ENCODE measurements at places on chromosomes 12 and 14.

DNA sequence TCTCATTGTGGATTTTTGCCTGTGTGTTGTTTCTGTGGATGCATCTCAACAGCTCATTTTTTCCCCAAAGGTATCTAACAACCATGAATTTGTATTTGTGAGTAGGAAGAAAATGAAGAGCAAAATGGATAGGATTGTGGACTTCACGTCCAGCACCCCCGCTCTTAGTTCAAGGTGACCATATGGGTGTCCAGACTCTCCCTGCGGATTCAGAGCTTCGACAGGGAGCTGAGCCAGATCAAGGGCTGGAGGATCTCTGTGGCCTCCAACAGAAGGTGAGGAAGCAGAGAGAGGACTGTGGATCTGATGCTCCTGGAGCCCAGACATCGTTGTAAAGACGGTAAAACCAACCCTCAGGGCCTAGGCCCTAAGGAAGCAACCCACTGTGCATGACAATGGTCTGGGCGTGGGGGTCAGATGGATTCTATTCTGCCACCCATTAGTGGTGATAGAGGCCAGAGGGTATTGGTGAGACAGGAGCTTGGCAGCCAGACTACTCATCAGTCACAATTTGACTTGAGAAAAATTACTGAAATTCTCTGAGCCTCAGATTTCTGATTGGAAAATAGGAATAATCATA is 659.7 kb upstream of the TMEM132C start:
- no peak for DNase-seq
- no peaks in the 10 kb centered on the region for H3K4me1 ChIP-seq
- no peaks in the 10 kb centered on the region for H3K36me3 ChIP-seq
- H3K4me3 ChIP-seq = no peak overlapping the region

- H3K27ac ChIP-seq = no peak overlapping the region
- H3K4me3 ChIP-seq = no peak overlapping the region
- H3K36me3 ChIP-seq = peaks cover 5% of the 10 kb centered on the region
Observed at GRCh38 chr12:32820376-32820931, 64.8 kb upstream of the YARS2 start.

DNA sequence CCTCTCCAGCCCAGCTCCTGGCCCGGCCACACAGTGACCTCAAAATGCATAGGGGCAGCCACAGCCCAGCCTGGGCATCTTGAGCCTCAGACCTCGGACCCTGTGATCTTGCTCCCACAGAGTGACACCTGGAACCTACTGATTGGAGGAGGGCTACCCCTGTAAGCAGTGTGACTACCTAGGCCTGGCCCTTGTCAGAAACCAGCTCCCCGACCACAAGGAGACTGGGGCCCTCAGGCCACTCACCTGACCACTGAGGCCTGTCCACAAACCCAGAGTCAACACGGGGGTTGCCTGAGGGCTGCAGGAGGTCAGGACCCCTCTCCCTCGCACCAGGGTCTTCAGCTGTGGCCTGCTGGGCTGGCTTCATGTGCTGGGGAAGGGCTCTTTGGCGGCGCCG is 9.0 kb downstream of the ANHX start:
- no peak overlapping the region for H3K27ac ChIP-seq
- DNase-seq = no peak
- H3K4me1 ChIP-seq = no peaks in the 10 kb centered on the region
- H3K4me3 ChIP-seq = no peak overlapping the region

- no peaks in the 10 kb centered on the region for H3K27me3 ChIP-seq
- no peaks in the 10 kb centered on the region for H3K4me1 ChIP-seq
- H3K27ac ChIP-seq = no peak overlapping the region
- H3K36me3 ChIP-seq = peaks cover 11% of the 10 kb centered on the region
- DNase-seq = no peak
- H3K4me3 ChIP-seq = no peak overlapping the region
Observed at GRCh38 chr14:70045310-70045709, 143.4 kb downstream of the SLC8A3 start.

- H3K27ac ChIP-seq = no peak overlapping the region
- peaks cover 2% of the 10 kb centered on the region for H3K36me3 ChIP-seq
Observed at GRCh38 chr12:42362647-42363260, 36.8 kb downstream of the PPHLN1 start.

DNA sequence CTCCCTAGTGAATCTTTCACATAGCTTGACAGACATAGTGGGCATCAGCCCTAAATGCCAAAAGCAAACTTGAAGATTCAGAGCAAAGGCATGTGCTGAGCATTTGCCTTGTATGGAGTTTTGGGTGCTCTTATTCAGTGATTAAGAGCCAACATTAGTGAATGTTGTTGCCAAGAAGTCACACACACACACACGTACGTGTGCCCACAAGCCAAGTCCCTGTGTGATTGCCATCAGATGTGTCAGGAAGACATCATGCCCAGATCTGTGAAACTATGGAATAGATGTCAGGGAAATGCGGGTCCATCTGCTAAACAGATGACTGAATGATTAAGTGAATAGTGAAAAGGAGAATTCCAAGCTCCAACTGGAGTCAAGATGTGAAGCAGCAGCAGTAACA is 149.0 kb downstream of the AKAP6 start:
- no peaks in the 10 kb centered on the region for H3K4me1 ChIP-seq
- DNase-seq = no peak
- no peak overlapping the region for H3K4me3 ChIP-seq
- H3K27ac ChIP-seq = no peak overlapping the region
- H3K27me3 ChIP-seq = no peaks in the 10 kb centered on the region
- H3K36me3 ChIP-seq = no peaks in the 10 kb centered on the region

DNA sequence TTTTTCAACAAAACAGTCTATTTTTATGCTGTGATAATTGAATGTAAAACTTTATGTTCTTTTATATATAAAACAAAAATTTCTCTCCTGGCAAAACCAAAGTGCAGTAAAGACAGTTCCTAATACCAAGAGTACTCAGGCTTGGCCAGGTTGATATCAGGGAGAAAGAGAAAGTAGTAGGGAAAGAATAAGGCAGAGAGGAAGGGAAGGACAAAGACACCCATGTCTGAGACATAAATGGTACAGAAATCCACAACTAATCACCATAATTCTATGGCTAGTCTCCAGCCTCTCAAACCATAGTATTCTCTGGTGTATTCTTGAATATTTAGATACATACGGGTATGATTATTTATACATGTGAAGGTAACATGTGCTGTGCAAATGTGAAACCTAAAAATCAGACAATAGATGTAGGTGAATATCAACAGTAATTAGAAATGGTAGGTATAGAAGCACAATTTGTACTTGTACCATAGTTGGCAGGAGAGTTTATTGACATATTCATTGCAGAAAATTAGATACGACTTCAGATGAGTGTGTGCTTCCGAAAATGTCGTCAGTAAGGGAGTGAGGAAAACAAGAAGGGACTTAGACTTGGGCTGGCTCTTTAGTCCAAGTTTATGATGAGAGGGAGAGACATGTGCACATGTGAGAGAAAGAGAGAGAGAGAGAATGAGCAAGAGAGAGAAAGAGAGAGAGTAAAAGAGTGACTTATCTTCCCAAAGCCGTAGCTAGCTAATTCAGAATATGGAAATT is 230.8 kb upstream of the NPAS3 start:
- no peak overlapping the region for H3K27ac ChIP-seq
- no peaks in the 10 kb centered on the region for H3K4me1 ChIP-seq
- DNase-seq = no peak
- no peaks in the 10 kb centered on the region for H3K27me3 ChIP-seq

DNA sequence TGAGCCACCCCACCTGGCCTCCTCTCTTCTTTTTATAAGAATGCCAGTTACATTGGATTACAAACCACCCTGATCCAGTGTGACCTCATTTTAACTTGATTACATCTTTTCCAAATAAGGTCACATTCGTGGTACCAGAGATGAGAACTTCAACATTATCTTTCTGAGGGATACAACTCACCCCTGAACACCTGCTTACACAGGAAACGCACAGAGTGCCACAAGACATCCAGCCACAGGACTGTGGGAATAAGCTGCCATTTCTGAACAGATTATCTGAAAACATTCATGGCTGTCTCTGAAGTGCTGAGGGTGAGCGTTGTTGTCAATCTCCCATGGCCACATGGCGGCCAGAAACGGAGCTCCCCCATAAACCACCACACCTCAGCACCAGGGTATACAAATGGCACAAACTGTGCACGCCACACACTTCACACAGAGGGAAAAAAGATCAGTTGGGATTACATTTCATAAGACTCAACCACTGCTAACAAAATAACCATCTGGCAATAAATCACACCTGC is 23.7 kb downstream of the FOXN3 start:
- H3K4me1 ChIP-seq = peaks cover 19% of the 10 kb centered on the region
- H3K27ac ChIP-seq = no peak overlapping the region
- peaks cover 7% of the 10 kb centered on the region for H3K36me3 ChIP-seq
- H3K4me3 ChIP-seq = no peak overlapping the region
- H3K27me3 ChIP-seq = no peaks in the 10 kb centered on the region

GRCh38 chr12:51534216-51535074 is 56.6 kb upstream of the SCN8A start:
- no peak overlapping the region for H3K4me3 ChIP-seq
- no peaks in the 10 kb centered on the region for H3K27me3 ChIP-seq
- H3K27ac ChIP-seq = no peak overlapping the region

- no peak overlapping the region for H3K4me3 ChIP-seq
- H3K36me3 ChIP-seq = no peaks in the 10 kb centered on the region
- no peak for DNase-seq
- H3K27ac ChIP-seq = no peak overlapping the region
- H3K4me1 ChIP-seq = peaks cover 7% of the 10 kb centered on the region
- no peaks in the 10 kb centered on the region for H3K27me3 ChIP-seq
Observed at GRCh38 chr14:94157197-94157596, 16.9 kb upstream of the PPP4R4 start.

- H3K4me1 ChIP-seq = peaks cover 16% of the 10 kb centered on the region
- H3K4me3 ChIP-seq = no peak overlapping the region
- H3K27me3 ChIP-seq = no peaks in the 10 kb centered on the region
- no peak overlapping the region for H3K27ac ChIP-seq
- no peak for DNase-seq
Observed at GRCh38 chr12:70644861-70645260, 7.6 kb upstream of the PTPRB start.

DNA sequence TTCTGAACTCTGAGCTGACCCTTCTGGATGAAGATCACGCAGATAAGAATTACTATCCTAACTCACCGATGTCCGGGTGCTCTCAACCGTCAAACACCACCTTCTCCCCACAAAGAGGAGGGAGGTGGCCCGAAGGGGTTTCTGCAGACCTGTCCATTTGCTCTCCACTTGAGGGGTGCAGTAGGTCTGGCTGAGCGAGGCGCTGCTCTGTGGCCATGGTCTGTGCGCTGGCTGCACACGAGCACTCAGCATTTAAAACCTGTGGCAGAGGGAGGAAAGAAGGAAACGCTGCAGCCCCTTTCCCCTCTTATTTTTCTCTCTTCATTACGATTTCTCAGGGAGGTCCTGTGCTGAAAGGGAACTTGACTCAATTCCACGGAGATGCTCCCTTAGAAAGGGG is 1.5 kb upstream of the HOXC13 start:
- H3K4me3 ChIP-seq = no peak overlapping the region
- DNase-seq = no peak
- peaks cover 100% of the 10 kb centered on the region for H3K27me3 ChIP-seq
- no peaks in the 10 kb centered on the region for H3K4me1 ChIP-seq
- H3K36me3 ChIP-seq = no peaks in the 10 kb centered on the region
- H3K27ac ChIP-seq = no peak overlapping the region

DNA sequence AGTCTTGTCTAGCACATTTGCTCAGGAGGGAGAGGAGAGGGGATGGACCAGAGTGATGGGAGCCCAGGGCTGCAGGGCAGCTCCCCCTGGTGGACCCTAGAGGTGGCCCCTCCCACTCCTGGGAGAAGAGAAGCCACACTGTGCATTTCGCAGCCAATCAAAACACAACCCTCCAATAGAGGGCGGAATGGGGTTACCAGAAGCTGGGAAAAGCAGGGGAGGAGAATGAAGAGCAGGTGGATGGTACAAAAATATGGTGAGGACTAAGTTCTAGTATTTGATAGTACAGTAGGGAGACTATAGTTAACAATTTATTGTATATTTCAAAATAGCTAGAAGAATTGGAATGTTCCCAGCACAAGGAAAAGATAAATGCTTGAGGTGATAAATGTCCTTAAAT is 23.6 kb downstream of the VASH1 start:
- peaks cover 30% of the 10 kb centered on the region for H3K4me1 ChIP-seq
- no peak overlapping the region for H3K4me3 ChIP-seq
- DNase-seq = peak; percentile 84
- no peak overlapping the region for H3K27ac ChIP-seq

GRCh38 chr14:102606296-102606695 is 13.8 kb downstream of the RCOR1 start:
- peaks cover 3% of the 10 kb centered on the region for H3K36me3 ChIP-seq
- H3K4me3 ChIP-seq = no peak overlapping the region
- no peaks in the 10 kb centered on the region for H3K27me3 ChIP-seq
- H3K27ac ChIP-seq = no peak overlapping the region
- DNase-seq = no peak
- peaks cover under 1% of the 10 kb centered on the region for H3K4me1 ChIP-seq

- H3K27ac ChIP-seq = no peak overlapping the region
- peak; percentile 39 for DNase-seq
- no peak overlapping the region for H3K4me3 ChIP-seq
- no peaks in the 10 kb centered on the region for H3K4me1 ChIP-seq
- H3K36me3 ChIP-seq = no peaks in the 10 kb centered on the region
- H3K27me3 ChIP-seq = peaks cover 10% of the 10 kb centered on the region
Observed at GRCh38 chr14:64604881-64605280, 55.1 kb downstream of the PPP1R36 start.

- peaks cover 48% of the 10 kb centered on the region for H3K4me1 ChIP-seq
- no peak overlapping the region for H3K27ac ChIP-seq
- H3K36me3 ChIP-seq = no peaks in the 10 kb centered on the region
- no peak overlapping the region for H3K4me3 ChIP-seq
Observed at GRCh38 chr12:7678744-7679143, 13.0 kb upstream of the APOBEC1 start.

- H3K27ac ChIP-seq = no peak overlapping the region
- H3K4me1 ChIP-seq = no peaks in the 10 kb centered on the region
- no peak for DNase-seq
- H3K36me3 ChIP-seq = no peaks in the 10 kb centered on the region
- no peaks in the 10 kb centered on the region for H3K27me3 ChIP-seq
Observed at GRCh38 chr12:8636581-8636980, 23.9 kb upstream of the AICDA start.

DNA sequence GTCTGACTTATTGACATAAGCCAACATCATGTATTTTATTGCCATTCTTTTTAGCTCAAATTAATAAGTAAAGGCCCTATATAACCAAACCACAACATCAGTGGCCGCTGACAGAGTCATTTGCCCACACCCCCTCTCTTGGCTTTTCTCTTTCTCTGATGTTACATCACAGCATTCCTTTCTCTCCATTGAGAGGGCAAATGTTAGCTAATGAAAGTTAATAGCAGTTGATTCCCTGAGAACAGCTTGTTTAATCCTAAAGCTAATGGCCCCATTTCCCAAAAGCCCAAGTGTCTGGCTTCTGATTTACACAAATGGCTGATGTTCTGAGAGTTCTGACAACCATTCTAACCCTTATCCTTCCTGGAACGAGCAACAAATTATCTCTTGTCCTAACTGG is 308.8 kb downstream of the SNAPC1 start:
- DNase-seq = no peak
- no peak overlapping the region for H3K4me3 ChIP-seq

- H3K4me3 ChIP-seq = no peak overlapping the region
- H3K4me1 ChIP-seq = peaks cover 22% of the 10 kb centered on the region
- no peak overlapping the region for H3K27ac ChIP-seq
Observed at GRCh38 chr14:89502966-89503365, 85.9 kb upstream of the FOXN3 start.
